ENCODE measurements at places on chromosomes 6 and 20.

DNA sequence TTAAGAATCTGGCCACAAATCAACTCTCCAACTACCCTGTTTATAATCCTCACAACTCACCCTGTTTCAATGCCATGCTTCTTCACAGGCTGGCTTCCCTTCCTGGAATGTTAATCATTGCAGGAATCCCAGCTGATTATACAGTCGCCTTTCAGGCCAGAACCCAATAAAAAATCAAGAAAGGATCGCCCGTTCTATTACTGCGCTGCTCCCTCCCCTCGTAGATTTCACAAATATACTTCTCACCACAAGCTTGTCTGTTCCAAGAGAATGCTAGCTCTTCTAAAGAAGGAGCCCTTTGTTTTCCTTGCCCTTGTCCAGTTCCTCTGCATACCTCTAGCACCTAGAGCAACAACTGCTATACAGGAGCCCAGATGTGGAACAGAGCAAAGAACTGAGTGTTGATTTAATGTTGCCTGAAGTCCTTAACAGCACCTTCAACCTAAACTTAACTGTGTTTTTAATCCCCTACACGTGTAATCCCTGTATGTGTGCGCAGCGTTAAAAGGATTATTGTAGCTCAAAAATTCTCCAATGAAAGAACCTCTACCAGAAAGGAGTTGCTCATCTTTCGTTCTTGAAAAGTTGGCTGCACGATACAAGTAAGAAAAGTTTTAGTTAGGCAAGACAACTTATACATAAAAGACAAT is 988 bp downstream of the ECHDC1 start:
- DNase-seq: no peak

DNA sequence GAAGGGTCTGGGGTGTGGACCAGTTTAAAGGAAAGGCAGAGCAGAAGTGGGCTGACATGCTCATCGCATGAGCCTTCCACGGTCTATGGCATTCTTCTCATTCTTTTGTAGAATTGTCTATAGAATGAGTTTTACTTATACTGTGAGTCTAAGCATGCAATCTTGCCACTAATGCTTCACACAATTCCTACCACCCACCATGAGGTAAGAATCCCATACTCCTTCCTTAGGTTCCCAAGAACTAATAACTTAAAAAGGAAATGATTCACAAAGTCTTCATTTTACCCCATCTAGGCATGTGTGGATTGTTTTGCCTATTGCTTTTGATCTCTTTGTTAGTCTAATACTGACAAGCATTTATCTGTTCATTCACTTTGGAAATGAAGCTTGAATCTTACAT is 195.2 kb downstream of the LY86 start:
- no peak for DNase-seq

DNA sequence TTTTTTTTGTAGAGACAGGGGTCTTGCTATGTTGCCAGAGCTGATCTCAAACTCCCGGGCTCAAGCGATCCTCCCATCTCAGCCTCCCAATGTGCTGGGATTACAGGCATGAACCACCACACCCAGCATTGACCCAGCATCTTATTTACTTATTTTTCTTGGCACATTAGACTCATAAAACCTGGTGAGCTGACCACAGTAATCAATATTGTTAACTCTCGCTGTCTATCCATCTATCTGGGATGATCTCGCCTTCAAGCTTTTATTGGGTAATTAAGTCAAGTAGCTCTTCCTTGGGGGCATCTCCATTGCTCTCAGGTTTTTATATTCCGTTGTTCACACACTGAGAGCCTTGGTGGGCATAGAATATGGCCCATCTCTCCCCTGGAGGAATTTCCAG is 17.0 kb downstream of the PNPLA1 start:
- DNase-seq: no peak

DNA sequence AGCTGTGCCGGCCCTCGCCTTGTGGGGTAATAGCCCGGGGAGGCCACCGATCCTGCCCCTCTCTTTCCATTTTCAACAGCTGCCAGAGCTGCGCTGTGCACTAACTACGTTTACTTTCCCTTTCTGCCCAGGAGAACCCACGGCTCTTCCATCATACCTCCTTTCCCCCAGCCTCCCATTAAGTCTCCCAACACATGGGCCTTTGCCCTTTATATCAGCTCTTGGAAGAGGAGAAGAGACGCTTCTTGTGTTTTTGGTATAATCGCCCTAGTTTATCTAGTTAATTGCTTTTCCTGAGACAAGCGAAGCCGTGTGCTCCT is 637 bp downstream of the UBR2 start:
- no peak for DNase-seq

- no peak for DNase-seq
Observed at GRCh38 chr6:132070356-132070755, 119.2 kb upstream of the CCN2 start.

DNA sequence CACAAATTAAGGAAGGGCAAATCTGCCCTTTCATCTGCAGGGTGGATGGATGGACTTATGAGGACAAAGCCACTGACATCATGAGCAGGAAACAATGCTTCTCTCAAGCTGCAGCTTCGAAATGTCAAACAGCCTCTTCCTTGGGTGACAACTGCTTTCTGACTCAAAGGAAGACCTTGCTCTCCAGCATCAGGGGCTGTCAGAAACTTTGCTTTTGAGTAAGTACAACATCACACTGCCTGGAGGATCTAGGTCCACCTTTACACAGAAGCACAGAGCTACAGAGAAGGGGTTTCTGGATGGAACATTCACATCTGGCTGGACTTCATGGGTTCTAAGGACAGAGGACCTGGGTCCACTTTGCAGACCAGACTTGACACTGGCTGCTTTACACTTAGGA is 5.9 kb downstream of the CST1 start:
- DNase-seq: no peak

GRCh38 chr6:91860541-91861335 is 1273.9 kb upstream of the MAP3K7 start:
- DNase-seq: no peak

DNA sequence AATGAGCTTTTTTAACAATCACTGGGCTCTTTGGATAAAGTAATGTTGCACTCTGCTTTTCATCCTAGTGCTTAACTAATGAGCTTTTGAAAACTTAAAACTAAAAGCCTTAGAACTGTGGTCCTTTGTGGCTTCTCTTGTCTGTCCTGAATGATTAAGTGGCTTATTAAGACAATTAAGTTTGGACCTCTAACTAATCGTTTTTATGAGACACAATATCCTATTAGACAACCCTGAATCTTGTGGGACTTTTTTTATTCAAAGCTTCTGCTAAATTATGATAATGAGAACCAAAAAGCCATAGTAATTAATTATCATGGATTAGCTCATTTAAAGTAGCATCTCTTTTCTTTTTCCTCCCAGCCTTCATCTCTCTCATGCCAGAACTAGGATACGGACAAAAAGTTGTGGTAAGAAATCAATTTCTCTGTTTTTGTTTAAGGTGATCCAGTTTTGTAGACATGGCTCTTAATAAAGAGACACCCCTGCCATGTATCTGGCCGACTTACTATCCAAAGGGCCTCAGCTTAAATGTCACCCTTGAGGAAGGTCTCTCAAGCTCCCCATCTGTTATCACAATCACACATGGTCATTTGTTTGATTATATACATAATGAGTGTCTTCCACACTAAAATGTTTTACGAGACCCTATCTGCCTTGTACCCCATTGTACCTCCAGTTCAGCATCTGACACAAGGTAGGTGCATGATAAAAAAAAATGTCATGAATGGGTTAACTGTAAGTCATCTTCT is 384.4 kb upstream of the IRAK1BP1 start:
- no peak for DNase-seq

DNA sequence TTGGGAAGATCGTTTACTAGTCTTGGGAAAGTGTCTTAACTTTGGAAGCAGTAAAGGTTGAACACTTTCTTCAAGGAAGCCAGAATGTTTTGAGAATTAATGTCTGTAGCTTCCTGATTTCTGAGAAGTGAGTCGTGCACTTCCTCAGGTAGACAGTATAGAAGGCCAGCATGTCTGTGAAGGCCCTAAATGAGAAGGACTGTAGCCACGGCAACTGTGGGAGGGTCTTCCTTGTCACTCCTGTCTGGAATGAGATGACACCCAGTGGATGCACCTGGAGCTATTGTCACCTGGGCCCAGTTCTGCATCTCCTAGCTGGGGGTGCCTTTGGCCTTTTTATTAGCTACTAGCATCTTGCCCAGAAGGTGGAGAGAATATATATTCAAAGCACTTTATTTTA is 8.8 kb downstream of the STX16 start:
- no peak for DNase-seq

DNA sequence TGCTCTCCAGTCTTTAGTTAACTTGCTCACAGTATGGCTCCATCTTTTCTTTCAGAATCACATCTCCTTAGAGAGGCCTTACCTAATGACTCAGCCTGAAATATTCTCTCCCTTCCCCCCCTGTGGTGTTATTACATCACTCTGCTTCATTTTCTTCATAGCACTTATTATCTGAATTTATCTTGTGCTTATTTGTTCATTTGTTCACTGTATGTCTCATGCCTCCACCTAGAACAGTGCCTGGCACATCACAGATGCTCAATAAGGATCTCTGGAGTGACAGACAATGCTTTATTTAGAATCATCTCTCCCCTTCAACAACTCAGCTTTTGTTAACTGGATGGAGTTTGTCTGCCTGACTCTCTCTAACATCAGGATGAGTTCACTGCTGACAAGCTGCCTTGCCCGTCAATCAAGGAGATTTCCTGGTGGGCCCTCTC is 96.6 kb upstream of the MAN1A1 start:
- DNase-seq: no peak

- DNase-seq: no peak
Observed at GRCh38 chr6:7730784-7731227, 4.9 kb downstream of the BMP6 start.

- no peak for DNase-seq
Observed at GRCh38 chr20:22684763-22685443, 100.5 kb upstream of the FOXA2 start.

GRCh38 chr20:635893-636338 is 17.1 kb downstream of the SRXN1 start:
- no peak for DNase-seq

DNA sequence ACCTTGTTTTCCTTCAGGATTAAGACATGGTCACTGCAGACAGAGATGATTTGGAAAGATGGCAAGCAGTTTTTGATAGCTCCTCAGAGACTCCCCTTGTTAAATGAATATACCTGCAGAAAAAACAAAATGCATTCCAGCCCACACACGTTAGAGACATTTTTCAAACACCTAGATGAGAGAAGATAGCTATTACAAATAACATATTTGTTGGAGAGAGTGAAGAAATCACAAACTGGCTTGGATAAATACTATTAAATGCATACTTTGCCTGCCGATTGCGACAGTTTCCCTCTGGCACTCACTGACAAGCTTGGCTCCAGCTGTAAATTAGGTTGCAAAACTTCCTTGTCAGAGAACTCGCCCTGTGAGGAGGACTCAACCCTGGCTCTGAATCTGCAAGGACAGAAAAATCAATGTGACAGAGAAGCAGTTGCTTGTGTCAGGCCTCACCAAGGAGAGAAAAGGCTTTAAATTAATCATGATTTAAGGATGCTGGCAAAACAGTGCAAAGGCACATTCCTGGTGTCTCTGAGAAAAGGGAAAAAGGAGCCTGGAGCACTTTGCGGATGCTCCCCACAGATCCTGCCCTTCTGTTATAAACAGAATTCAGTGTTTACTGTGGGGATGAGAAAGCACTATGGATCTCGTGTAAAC is 423.7 kb upstream of the MARCKS start:
- DNase-seq: no peak

DNA sequence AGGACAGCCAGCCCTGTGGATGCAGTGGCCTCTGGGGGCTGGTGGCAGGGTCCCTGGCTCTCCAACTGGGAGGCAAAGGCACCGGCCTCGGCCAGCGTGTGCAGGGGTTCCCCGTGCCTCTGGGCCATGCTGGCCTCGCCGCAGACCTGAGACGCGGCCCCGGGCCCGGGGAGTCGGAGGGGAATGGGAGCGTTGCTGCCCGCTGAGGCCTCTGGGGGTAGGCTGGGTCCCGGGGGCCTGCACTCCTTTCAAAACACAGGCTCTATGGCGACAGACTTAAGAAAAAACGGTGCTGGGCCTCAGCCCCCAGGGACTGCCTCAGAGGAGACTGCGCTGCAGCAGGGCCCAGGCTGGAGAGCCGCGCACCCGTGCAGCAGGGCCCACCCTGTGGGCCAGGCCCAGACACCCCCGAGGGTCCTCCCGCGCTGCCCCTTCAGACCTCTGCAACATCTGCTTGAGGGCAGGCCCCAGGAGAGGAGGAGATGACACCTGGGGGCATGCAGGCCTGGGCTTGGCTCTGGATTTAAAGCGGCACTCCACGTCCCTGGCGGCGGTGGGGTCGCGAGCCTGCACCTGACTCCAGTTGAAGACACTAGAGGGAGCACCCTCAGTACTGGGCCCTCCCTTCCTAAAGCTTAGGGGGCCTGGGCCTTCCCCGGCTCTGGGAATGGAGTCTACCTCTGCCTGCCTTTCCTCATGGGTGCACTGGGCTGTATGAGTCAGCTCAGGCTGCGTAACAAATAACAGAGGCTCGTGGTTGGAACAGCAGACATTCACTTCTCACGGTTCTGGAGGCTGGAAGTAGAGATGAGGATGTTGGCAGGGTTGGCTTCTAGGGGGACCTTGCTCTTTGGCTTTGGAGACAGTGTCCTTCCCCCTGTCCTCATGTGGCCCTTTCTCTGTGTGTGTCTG is 117.4 kb upstream of the RPS6KA2 start:
- DNase-seq: peak; percentile 51
